ENCODE measurements at places on chromosomes 6 and 20.

GRCh38 chr6:11427723-11428245 lies 109.8 kb upstream of the TMEM170B start:
- DNase-seq, result no peak

DNA sequence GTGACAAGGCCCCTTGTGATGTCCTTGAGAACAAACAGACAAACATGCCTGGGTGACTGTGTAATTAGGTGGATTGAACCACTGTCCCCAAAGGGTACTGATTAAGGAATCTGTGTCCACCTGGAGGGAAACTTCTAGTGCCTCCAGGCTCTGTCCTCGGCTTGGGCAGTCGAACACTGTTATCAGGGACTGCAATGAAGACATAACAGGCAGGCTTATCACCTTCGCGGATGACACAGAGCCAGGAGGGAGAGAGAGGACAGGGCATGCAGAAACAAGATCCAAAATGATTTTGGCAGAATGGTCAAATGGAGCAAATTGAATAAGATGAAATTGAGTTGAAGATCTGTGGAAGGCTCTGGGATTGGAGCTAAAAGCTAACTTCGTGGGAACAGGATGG lies 60.9 kb upstream of the ZFAND3 start:
- no peak for DNase-seq

- DNase-seq, result no peak
These were observed 173.9 kb downstream of the EPM2A start for GRCh38 chr6:145561095-145562072.

DNA sequence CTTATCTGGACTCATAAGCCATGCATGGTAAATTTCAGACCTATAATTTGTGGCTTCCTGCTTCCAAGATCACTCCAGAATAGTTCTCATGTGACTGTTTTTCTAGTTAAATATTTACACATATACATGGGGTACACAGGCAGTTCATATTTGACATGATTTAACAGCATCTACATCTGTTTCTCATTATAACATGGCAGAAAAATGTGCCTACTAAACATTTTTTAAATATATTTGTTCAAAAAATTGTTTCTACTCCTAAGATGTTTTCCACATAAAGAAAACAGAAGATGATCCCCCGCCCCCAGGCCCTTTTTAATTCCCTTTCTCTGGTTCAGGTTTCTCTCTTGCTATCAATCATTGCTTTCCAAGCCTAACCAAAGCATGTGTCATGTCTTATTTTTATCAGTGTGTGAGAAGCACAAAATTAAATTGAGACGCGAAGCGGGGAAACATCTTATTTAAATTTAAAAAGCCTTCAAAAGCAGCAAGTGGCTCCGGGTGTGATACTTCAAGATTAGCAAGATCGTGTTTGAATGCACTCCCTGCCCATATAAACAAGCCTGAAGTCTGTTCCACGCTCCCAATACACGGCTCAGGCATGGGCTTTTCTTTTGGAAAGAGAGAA lies 37.3 kb downstream of the IPCEF1 start:
- no peak for DNase-seq

DNA sequence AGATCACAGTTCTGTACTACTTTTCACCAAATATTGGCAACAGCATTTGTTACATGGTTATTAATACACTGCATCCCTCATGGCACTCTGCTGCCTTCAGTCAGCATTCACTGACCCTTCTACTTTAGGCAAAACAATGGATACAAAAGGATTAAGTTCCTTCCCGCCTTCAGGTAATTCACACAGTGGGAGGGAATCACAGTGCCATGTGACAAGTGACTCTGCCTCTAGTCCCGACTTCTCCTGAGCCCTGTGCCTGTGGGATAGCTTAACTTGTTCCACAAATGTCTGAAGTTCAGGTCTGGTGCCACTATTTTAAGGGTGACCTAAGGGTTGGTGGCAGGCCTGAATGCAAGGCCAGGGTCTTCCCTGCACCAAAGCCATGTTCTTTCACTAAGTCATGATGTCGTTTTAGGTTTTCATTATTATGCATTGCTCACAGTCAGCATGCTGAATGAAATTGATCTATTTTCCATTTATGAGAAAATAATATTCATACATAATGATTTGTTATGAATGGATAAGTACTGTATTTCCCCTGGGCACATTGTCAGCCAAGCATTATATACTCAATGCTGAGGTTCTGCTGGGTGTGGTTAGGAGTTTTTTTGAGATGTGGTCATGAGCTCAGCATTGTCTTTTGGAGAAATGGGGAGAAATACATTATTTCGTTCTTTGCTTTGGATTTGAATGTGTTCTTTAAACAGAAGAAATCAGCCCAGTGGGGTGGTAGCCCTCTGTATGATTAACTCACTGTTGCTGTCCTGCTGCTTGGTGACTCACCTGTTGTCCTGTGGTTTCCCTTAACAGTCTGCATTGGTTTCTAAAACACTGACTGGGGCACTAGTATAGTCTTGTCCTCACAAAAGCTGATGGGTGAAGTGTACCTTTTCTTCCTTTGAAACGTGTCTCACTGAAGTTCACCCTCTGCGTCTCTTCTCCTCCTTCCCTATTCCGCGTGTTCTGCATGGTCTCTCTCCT lies 66.4 kb downstream of the AFDN start:
- DNase-seq, result no peak

DNA sequence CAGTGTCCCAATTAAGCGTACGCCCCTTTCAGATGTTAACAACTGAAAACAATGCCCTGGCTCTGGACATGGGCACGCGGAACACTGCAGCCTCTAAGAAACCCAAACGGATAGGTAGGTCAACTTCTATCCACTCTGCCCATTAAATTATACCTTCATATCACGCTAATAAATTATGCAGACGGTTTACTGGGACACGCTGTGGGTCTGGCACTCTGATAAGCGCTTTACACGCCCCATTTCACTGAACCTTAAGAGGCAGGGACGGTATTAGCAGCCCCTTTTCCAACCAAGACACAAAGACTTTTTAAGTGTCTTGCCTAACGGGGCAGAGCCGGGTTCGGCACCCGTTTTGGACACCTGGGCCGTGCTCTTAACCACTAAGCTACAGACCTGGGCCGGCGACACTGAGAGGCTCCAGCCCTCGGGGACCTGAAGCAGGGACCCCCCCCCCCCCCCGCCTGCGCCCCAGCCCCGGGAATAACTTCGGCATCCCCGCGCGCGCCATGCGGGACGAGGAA lies 744 bp downstream of the STAU1 start:
- no peak for DNase-seq
